CD4-positive, alpha-beta T cell treated with Interleukin-4 for 4 hours (primary cell): ENCODE measurements at places on chromosomes 7 and 10.

- DNase-seq = no peak
Observed at GRCh38 chr7:150420242-150420641, 30.2 kb upstream of the GIMAP8 start.

DNA sequence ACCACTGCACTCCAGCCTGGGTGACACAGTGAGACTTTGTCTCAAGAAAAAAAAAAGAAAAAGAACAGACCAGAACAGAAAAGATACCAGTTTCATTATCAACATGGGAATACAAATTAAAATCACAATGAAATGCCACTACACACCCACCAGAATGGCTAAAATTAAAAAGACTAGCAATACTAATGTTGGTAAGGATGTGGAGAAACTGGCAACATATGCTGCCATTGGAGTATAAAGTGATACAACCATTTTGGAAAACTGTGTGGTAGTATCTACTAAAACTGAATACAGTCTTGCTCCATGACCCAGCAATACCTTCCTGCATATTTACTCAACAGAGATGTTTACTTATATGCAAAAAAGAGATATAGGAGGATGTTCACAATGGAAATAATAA, 2.9 kb upstream of the RRP12 start:
- no peak for DNase-seq

GRCh38 chr7:102434039-102434486, 688 bp downstream of the ORAI2 start:
- no peak for DNase-seq

- DNase-seq = no peak
Observed at GRCh38 chr7:10779465-10780399, 193.9 kb upstream of the PHF14 start.

- no peak for DNase-seq
Observed at GRCh38 chr7:21317966-21318915, 109.6 kb upstream of the SP4 start.

DNA sequence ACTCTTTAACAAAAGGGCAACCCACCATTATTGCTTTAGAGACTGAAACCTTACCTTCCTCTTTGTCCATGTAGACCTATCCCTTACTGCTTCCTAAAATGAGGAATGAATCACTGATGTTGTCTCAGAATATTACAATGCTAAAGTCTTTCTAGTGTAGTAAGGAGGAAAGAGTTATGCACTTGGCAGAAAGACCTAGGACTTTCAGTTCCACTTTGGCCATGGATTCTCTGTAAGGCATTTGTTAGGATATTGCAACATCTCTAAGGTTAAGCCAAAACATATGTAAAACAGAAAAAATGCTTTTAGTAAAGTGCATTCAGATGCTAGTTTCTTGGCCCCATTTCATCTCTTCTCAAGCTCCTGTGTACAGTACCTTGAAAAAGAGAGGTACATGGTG, 230.9 kb downstream of the PARD3 start:
- no peak for DNase-seq

DNA sequence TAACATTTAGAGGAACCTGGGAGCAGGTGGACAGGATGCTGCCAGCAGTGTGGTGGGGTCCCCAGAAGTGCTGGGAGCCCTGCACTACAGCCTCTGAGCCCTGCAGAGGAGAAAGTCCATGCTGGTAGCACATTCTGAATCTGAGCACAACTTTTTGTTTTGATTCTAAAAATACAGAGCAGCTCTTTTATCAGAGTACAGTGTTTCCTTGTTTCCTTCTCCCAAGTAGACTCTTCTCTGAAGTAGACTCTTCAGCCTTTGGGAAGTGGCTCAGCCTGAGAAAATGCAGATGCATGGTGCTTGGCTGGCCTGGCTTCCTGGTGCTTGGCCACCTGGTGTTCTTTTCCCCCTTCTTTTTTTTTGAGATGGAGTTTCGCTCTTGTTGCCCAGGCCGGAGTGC, 9.1 kb downstream of the ADCY1 start:
- no peak for DNase-seq

DNA sequence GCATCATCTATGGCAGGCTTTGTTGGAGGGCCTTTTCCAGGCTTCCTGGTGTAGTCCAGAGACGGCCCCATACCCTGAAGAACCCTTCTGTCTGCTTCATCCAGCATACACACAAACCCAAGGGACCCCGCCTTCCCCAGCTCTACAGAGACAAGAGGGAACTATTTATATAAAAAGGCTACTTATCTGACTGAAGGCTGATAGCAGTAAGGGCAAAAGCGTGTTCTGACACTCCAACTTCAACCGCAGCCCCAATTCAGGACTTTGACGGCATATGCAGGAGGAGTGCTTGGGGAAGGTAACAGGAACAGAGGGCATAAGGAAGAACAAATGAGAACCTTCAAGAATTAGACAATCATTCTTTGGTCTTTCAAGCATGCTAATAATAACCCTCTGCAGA, 21.0 kb downstream of the GNA12 start:
- no peak for DNase-seq

DNA sequence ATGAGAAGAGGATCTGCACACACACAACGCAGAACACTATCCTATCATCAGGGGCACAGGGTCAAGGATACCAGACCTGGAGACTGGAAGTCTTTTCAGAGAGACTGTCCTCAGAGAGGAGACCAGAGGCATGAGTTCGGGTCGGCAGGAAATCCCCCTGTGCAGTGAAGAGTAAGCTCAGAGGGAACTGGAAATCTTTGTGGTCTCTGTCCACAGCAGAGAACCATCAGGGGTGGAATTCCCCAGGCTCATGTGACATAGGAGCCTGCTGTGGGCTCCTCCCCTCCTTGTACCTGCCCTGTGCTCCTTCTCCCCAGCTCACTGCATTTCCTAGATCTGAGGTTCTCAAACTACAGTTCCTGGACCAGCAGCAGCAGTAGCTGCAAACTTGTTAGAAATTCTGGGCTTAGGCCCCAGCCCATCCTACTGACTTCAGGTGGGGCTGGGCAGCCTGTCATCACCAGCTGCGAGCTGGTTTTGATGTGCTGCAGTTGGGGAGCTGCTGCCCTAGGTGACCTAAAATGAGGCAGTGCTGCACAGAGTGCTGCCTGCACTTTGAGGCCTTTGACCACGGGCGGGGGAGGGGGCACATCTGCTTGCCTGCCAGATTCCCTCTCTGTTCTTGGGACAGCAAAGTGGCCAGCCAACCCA, 2.4 kb downstream of the ZMIZ2 start:
- peak; percentile 74 for DNase-seq

DNA sequence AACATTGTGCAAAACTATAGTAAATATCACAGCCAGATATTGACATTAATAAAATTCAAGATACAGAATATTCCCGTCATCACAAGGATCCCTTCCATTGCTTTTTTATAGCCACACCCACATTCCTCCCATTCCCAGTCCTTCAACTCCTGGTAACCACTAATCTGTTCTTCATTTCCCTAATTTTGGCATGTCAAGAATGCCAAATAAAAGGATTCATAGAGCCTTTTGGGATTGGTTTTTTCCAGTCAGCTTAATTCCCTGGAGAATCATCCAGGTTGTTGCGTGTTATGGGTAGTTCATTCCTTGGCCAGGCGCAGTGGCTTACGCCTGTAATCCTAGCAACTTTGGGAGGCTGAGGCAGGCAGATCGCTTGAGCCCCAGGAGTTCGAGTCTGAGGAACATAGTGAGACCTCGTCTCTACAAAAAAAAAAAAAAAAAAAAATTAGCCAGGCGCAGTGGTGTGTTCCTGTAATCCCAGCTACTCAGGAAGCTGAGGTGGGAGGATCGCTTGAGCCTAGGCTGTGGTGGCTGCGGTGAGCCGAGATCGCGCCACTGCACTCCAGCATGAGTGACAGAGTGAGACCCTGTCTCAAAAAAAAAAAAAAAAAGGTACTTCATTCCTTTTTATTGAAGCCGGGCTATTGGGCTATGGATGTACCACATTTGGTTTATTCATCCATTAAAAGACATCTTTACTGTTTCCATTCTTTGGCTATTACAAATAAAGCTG, 2.7 kb downstream of the OGDH start:
- DNase-seq = no peak

- no peak for DNase-seq
Observed at GRCh38 chr10:104293011-104293410, 24.0 kb downstream of the GSTO2 start.

DNA sequence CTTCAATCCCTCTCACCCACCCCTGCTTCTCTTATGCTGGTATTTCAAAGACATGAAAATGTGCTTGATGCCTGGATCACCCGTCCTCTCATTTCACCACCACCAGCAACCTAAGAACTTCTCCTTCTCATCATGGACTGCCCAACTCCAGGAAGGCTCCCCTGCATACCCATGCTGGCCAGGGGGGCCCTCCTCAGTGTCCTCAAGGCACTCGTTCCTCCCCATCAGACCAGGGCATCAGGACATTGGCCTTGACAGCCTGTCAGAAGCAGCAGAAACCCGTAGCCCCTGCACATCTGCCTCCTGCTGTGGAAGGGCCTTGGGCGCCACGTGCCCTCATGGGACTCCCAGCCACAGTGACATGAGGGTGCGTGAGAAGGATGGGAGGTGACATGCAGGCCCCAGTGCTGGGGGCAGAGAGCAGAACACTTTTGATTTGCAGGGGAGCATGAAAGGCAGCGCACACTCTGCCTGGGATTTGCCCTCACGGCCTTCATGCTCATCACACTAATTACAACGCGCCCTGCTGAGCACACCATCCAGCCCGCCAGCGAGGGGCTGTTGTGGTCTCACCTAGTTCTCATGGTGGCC, 1.9 kb upstream of the HSPA12A start:
- DNase-seq = no peak

DNA sequence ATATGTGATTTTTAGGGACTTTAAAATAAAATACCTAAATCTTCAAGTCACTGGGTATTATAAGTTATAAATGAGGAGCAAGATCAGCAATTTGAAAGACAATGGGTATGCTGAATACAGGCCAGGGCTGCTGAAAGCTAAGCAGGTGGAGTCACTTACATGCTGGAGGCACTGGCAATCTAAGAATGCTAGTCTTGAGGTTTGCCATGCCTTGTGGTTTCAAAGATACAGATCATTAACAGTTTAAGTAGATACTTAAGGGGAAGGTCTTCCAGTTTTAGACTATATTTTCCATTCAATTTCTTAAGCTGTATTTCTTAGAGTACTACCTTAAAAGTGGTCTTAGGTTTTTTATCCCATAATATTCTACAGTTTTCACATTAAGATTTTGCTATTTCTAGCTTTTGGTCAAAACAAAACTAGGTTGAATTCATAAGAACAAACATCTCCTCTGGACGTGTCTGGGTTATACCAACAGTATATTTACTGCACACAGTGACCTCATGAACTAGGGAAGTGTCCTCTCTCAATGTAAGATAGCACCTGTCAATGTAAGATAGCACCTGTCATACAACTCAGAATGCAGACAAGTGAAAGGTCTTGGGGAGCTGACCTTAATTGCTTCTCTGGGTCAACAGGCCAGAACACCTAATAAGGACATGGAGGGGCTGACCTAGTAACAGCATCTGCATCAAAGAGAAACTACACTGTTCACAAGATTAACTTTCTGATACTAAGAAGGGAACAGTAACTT, 2.0 kb downstream of the SRI start:
- peak; percentile 39 for DNase-seq

GRCh38 chr7:434891-435629, 84.6 kb downstream of the PDGFA start:
- no peak for DNase-seq

- DNase-seq = no peak
Observed at GRCh38 chr7:37371755-37372154, 76.9 kb downstream of the ELMO1 start.
